Stimulated activated CD4-positive, alpha-beta T cell treated with anti-CD3 and anti-CD28 coated beads, Interleukin-15, amount 100 ng/mL, for 1 hour (primary cell): ENCODE measurements at places on chromosomes 1 and 21.
A peak's percentile ranks its signal among the peaks of the same experiment; 100 is the strongest.

- no peak for DNase-seq
Observed at GRCh38 chr1:166971252-166971651, 4.1 kb downstream of the ILDR2 start.

GRCh38 chr1:160030657-160031364, 979 bp downstream of the PIGM start:
- DNase-seq, result no peak

DNA sequence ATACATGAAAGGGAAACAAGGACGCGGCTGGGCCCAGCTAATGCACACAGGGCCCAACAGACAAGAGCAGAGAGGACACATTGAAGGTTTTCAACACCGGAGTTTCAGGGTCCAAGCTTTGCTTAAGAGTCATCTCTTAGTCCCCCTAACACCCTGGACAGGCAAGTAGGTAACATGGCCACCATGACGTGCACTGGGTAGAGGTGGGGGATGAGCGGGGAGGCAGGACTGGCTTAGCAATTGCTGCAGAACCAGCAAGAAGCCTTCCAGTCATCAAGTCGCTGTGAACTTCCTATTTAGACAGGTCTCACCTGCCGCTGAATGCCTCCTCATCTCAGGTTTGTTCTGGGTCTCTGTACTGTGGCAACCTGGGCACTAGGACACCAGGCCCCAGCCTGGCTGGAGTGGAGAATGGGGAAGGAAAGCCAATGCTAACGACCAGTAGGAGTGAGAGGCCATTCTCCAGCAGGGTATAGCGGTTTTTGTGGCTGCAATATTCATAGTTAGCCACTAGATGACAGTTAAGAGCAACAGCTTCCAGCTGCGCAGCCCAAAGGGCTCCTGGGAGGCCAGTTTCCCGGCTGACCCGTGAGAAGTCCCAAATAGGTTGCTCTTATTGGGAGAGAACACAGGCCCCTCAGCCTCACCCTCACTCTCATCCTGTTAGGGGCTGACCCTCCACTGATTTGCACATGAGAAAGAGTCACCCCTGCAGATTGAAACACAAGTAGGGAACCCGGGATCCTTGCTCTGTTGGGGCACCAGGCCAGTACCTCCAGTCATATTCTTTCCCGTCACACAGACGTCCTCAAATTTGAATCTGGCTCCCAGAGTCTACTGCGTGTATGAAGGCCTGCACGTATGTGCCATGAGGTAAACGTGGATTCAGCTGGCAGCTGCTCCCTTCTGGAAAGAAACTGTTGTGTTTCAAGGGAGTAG, 6.0 kb upstream of the PIGC start:
- no peak for DNase-seq

DNA sequence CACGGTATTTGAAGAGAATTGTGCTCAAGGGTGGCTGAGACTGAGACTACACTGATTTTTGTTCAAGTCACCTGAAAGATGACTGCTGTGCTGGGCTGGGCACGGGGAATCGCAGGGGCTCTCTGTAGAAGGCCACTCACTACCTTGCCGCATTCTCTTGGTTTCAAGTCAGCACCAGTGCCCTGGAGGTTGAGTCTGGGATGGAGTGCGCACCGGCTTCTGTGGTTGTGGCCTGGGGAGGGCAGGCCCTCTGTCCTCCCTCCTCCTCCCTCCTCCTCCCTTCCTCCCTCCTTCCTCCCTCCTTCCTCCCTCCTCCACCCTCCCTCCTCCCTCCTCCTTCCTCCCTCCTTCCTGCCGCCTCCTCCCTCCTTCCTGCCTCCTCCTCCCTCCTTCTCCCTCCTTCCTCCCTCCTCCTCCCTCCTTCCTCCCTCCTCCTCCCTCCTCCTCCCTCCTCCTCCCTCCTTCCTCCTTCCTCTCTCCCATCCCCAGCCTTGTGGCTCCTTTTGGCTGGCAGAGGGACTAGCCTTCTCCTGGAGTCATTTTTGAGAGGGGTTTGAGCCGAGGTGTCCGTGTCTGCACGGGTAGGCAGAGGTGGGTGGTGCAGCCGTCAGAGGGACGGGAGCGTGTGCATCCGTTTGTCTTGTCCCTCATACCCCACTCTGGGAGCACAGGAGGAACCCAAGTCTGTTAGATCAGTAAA, 9.5 kb downstream of the RER1 start:
- DNase-seq, result no peak

DNA sequence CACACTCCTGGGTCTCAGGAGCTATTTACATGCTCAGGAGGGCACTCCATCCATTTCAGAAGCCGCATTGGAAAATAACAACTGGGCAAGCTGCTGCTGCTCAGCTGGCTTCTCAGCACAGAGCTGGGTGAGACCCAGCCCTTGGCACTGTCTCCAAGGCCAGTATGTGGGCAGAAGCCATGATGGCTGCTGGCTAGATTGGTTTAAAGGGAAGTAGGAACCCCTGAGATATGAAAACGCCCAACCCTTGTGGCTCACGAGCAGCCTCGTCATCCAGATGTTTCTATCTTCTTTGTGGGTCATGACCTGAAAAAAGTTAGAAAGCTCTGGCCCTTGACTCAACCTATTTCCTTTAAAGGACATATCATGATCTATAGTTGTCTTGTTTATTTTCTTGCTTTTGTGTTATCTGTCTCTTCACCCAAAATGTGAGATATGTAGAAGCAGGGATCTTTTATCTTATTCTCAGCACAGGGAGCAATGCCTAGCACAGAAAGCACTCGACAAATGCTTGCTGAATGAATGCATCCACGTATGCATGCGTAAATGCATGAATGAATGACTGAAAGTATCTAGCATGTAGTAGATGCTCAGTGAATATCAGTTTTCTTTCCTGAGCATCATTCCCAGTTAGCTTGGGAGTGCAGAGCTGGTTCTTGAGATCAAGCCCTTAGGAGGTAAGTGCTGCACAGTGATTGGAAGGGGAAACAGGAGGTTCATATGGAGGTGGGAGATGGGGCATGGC, 11.6 kb downstream of the MYBPH start:
- DNase-seq, result no peak

GRCh38 chr1:206924592-206925105, 2.9 kb upstream of the FCMR start:
- no peak for DNase-seq

DNA sequence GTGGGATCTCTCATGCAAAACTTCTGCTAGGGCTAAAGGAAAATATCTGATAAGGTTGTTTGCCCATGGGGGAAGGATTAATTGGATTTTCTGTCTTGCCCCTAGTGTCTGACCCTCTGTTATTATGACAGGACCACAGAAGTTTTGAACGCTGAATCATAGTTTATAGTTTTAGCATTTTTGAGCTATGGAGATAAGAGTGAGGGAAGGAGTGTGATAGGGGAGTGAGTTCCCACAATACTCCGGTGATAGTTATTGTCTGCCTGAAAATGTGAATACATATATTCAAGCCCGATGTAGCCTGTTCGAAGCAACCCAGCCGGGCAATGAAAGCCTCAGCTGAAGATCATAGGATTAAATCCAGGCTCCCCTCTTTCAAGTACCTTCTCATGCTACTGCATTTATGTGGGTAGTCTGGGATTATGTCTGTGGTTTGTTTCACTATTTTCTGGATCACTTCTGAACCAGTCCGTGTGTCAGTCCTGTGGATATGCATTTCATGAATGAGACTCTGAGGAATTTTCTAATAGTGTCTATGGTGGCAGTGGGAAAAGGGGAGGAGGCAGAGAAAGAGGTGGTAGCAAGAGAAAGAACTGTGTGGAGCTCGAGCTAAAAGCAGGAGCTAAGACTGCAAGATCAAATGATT, 258.7 kb downstream of the DISC1 start:
- DNase-seq, result no peak

- no peak for DNase-seq
Observed at GRCh38 chr1:62637392-62638105, 40.2 kb downstream of the ANGPTL3 start.

- no peak for DNase-seq
Observed at GRCh38 chr1:26571381-26571780, 41.8 kb downstream of the RPS6KA1 start.

- DNase-seq, result no peak
Observed at GRCh38 chr1:172882791-172883386, 167.9 kb downstream of the TNFSF18 start.

DNA sequence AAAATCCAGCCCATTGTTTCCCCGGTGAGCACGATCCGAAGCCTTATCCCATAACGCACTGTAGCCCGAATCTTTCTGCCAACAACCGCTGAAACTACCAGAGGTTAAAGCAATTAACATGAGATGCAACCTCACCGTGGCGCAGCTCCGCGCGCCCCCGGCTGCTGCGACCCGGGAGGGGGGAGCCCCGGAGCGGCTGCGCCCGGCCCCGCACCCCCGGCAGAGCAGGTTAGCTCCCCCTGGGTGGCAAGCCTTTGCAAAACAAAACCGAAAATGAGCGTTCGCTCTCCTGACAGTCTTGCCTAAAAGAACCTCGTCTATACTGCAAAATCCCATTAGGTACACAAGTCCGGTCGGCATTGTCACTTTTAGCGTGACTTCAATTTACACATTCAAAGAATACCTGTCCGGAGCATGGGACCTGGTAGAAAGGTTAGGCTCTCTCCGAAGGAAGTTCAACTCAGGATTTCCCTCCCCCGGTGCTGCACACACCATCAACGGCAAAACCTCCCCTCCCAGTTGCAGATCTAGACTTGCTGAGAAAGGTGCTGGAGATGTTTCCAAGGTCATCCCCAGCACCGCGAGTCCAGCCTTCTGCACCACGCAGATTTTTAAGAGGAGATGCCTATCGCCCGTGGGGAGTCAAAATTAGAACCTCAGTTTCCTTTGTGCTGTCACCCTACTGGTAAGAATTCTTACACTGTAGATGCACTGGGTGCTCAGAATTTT, 107.5 kb downstream of the ZNF281 start:
- peak; percentile 42 for DNase-seq

GRCh38 chr1:164725401-164725800, 166.4 kb downstream of the PBX1 start:
- no peak for DNase-seq

DNA sequence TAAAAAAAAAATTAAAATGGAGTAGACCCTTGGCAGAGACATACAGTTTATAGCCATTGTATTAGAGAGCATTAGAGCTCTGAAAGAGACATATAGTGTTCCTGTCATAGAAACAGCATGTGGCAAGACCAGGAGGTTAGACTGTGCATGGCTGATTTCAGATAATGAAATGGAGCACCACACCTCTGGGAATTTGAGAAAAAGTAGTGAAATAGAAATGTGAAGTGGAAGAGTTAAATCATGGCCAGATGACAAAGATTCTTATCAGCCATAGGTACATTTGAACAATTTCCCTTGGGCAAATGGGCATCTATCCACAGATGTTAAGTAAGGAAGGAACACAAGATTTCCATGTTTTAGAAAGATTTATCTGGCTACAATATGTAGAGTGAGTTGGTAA, 1083.1 kb downstream of the PLA2G4A start:
- no peak for DNase-seq

DNA sequence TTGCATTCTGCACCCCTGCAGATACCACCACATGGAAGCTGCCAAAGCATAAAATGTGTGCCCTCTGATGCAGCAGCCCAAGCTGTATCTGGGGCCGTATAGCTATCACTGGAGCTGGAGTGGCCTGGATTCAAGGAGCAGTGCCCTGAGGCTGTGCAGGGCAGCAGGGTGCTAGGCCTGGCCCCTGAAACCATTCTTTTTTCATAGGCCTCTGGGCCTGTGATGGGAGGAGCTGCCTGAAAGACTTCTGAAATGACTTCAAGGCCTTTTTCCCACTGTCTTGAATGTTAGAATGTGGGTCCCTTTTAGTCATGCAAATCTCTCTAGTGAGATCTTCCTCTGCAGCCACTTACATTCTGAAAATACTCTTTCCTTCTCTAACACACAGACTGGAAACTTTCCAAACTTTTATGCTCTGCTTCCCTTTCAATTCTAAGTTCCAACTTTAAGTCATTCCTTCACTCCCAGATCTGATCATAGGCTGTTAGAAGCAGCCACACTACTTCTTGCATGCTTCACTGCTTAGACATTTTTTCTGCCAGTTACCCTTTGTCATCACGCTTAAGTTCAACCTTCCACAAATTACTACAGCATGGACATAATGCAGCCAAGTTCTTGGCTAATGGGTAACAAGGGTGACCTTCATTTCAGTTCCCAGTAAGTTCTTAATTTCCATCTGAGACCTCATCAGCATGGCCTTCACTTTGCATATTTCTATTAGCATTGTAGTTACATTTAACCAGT, 42.4 kb downstream of the DRAM2 start:
- no peak for DNase-seq

DNA sequence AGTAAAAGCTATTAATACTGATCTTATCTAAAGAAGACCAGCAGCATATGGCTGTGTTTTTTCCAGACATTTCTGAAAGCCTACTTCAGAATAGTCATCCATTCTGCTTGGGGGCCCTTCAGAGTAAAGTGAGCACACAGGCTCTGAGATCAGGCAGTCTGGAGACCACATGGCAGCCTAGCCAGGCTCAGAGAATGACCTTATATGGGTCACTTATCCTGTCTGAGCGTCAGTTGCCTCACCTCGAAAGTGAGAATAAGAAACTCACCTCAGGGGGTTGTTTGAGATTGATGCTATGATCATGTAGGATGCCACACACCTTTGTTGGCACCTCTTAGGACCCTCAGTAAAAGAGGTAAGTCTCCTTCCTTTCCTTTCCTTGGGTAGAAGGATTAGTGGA, 270.4 kb downstream of the GRIK1 start:
- DNase-seq, result no peak

DNA sequence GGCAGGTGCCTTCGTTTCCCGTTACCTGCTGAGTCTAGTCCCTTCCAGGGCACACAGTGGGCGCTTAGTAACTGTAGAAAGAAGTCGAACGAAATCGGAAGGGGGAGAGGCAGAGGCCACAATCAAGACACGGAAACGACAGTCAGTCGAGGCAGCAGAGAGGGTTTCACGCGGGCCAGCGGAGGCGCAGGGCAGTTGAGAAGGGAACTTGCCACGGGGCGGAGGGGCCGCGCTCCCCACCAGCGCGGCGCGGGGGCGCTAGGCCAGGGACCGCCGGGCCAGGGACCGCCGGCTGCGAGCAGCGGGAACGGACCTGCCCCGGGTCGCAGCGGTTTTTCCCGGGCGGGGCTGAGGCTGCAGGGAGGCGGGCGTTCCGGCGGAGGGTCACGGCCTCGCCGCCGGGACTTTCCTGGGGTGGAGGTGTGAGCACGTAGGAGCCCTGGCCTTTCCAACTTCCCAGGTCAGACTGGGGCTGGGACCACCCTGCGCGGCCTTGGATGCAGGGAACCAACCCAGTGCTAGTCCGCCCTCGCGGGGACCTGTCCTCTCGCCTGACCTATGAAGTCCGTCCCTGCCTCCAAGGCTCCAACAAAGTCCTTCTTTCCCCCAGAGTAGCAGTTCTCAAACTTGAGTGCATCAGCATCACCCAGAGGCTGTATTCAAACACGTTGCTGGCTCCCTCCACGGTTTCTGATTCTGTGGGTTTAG, 150.1 kb upstream of the FGGY start:
- DNase-seq, result peak; percentile 24

- no peak for DNase-seq
Observed at GRCh38 chr1:9235096-9235459, 504 bp downstream of the H6PD start.

- no peak for DNase-seq
Observed at GRCh38 chr1:204726478-204726877, 40.9 kb upstream of the LRRN2 start.

DNA sequence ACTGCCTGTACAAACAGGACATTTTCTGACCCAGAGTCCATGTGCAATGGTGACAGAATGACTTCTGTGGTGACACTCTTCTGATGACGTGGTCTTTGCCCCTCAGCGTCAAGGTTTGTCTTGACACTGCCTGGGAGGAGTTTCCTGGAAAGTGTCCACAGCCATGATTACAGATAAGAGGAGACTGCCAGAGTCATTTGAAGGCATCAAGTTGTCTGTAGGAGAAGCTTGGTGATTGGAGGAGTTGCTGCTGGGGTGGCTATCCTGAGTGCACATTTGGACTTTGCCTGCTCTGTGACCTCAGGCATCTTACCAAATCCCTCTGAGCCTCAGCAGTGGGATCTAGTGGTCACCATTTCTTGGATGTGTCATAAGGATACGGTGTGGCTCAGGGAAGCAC, 17.7 kb downstream of the TCHHL1 start:
- no peak for DNase-seq
